ENCODE measurements at places on chromosomes 11 and 22. TPM values are rescaled to one million over a fixed set of nuclear protein-coding genes. Genes with fewer than 3 reads are reported as not detected.

GRCh38 chr22:27418261-27418660 lies 383.3 kb downstream of the MN1 start:
- no peak for DNase-seq

The CALCA gene
- not detected for total RNA-seq

DNA sequence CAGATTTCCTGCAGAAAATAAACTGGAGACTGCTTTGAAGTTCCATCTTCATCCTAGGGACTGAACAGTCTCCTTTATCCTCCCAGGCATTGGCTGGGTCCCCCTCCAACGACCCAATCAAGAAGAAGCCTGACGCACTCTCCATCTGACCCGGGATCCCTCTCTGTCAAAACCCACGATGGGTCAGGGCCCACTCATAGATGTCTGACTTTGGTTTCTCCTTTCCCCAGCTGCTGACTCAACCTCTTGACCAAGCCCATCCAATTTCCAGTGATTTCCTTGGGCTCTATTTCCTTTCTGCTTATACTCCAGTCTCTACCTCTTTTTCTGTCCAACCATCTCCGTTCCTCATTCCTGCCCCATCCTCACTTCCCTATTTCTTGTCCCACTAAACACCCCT lies 189.7 kb downstream of the MIAT start:
- DNase-seq, result no peak

The OR10D3 gene
- not detected for total RNA-seq

DNA sequence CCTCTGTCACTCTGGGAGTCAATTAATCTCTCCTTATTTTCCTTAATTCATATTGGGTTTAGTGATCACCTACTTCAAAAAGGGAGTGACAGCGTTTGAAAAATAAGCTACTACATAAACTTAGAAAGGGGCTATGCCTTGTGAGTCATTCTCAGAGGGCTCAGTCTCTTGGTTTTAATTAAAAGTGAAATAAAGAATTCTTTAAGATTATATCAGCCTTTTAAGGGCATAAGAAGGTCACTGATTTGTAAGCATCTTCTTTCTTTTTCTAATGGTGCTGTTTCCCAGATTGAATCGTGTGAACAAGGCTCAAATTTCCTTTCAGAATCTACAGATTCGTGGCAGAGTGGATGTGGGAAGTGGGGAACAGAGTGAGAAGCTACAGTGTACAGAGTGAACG lies 636.2 kb upstream of the CCDC90B start:
- no peak for DNase-seq

DNA sequence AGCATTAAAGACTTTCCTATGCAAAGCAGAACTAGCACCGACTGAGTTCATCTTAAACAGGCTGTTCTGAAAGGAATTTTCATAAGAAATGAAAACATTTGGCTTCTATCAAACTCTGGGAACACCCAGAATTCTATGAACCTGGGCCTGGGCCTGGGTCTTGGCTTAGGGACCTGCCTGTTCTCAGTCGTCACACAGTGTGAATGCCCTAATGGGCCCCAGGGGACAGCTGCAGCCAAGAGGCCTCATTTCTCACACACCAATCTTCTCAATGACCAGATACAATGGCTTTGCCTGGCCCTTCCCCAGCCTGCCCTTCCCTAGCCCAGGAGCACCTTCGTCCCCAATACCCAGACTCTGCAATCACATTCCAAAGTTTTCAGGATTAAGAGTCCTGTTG lies 234.9 kb upstream of the ARHGAP20 start:
- DNase-seq, result no peak

DNA sequence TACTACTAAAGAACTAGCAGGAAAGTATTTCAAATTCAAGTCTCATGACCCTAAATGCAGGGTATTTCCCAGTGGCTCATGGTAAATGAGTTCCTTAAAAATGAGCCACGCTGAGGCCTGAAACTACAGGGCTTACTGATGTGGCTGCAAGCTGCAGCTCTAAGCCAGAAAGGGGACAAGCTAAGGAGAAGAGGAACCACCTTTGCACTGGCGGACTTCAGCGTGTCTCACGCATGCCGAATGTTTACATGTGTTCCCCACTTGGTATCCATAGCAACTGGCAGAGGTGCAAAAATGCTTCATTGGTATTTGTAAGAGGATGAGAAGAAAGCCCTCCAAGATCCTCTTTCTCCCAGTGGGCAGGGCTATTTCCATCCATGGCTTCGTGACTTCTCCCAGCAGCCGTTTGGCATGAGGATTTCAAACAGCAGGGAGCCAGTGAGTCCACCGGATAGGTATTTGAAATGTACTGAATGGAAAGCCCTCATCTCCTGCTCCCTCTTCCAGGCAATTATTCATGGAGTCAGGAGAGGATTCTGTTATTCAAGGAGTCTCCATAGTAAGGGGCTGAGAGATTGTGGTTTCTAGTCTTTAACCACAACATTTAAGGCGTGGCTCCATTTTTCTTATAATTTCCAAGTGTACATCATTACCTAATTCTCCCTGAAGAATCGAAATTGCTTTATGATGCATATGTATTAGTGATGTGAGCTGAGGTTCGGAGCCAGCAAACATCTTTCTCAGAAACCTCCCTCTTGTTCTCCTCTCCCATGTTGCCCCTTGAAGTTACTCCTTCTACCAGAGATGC lies 55.3 kb upstream of the CD44 start:
- no peak for DNase-seq

DNA sequence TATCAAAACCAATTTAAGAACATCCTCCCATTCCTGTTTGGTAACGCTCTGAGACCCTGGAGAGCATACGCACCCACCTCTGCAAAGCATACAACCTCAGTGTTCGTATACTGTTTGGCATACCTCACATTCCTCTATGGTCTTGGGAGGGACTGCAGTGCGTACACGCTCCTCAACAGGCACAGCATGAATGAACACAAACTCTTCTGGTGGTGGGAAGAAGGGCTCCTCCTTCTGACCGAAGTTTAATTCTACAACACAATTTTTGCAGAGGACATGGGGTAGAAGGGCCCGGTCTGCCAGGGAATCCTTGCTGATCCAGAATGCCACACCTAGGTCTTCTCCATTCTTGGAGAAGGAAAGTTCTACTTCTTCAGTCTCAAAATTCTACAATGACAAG lies 5.3 kb downstream of the HNRNPUL2 start:
- no peak for DNase-seq

The TUBGCP6 gene
- 43.2 TPM for total RNA-seq

GRCh38 chr11:47449541-47449940 lies 605 bp upstream of the RAPSN start:
- DNase-seq, result no peak

The OR8G1 gene
- not detected for total RNA-seq

The KLHL35 gene
- total RNA-seq, result 3.5 TPM

GRCh38 chr11:11836676-11837231 lies 5.0 kb upstream of the USP47 start:
- DNase-seq, result no peak

DNA sequence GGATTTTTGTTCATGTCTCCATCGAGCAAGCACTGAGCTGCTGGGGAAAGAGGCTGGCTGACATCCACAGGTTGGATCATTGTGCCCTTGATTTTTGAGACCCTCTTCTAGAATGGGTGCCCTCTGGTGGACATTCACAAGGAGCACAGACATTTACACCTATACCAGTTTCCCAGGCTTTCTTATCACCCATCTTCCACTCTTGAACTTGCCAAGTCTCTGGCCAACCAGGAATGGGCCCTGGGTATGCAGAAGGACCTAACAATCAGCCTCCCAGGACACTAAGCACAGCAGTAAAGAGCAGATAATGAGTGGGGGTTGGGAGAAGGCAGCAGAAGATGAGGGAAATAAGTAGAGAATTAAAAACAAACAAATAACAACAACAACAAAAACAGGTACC lies 5.7 kb upstream of the INTS4 start:
- no peak for DNase-seq

- DNase-seq, result no peak
Observed at GRCh38 chr22:20577045-20577444, 69.6 kb downstream of the MED15 start.

- no peak for DNase-seq
Observed at GRCh38 chr11:12790861-12791616, 116.8 kb downstream of the TEAD1 start.

DNA sequence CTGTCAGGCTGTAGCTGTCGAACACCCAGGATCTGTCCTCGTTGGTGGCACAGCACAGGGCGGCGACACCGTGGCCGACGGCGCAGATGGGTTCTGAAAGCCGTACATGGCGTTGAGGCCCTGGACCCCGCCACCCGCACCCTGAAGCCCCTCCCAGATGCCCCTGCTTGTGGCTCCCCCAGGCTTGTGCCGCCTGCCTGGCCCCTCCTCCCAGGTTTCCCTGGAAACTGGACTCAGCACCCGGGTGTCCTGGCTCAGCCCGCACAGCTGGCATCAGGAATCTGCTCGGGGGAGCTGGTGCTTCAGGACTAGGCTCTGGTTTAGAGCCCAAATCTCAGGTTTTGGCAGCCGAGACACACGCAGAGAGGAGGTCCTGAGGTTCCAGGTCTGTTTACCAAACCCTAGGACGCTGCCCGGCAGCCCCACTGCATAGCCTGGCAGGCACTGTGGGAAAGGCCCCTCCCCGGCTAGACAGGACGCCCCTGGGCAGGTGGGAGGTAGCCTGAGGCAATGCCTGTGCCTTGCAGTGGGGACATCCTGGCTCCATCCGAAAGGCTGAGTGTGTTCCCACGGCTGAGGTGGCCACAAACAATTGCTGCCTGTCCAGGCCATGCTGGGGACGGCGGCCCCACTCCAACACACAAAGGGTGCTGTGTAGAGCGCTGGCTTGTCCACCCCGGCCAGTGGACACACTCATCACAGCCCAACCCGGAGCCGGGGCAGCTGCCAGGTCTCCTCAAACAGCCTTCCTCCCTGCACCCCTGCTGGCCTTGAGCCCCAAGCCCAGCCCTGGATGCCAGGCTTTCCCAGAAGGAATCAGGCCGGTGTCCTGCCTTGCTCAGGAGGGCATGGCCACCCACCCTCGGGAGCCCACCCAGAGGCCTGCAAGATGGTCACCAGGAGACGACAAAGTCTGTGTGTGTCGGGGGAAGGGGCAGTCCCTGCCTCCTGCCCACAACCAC lies 4.6 kb downstream of the GATD1 start:
- no peak for DNase-seq

GRCh38 chr11:100719809-100720221 lies 32.7 kb downstream of the ARHGAP42 start:
- no peak for DNase-seq

DNA sequence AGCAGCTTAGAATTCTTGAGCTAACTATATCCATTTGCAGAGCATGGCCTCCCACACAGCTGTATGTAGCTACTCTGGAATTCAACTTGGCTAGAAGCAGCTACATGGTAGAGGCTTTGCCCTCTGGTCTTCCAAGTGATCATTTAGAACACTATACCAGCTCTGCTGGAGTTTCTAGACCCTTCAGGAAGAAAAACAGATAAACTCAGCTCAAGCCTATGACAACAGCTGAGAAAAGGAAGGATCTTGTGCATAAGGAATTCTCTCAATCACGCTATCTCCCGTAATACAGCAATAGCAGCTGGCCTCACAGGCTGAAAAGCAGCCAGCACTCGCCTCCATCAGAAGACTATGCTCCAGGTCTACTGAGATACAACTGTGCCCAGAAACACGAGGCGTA lies 50.6 kb upstream of the APOA1 start:
- no peak for DNase-seq

DNA sequence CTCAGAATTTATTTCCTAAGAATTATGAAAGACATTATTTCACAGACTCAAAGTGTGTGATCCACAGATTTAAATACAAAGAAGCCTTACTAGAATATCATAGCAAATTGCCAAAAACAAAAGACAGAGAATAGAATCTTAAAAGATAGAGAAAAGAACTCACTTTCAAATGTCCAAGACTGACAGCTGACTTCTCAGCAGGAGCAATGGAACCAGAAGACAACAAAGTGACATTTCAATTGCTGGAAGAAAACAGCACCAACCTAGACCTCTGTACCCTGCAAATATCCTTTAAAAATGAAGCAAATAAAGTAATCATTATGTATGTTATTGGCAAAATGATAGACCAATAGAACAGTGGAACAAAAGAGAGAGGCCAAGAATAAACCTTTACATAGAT lies 109.2 kb downstream of the TTC17 start:
- DNase-seq, result no peak

- DNase-seq, result peak; percentile 64
Observed at GRCh38 chr22:46609724-46610201, 10.4 kb upstream of the GRAMD4 start.

DNA sequence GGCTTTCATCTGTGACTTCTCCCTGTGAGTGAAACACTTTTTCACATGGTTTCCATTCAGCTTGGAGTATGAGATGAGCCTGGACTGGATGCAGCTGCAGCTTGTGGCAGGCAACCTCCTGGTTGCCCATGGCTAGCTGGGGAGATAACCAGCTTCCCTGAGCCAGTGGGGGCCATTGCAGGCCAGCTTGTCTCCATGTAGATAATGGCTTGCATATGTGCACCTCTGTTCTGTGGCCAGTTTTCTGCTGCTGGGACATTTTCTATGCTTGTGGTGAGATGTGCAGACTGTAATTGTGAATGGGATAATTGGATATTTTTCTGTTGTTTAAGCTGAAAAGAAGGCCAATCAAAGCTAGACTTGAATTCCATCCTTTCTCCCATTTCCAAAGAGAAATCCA lies 38.5 kb downstream of the INSC start:
- DNase-seq, result no peak
